Suppressor macrophage treated with lipopolysaccharide for 4 hours (primary cell): ENCODE measurements at places on chromosomes 4 and X.

DNA sequence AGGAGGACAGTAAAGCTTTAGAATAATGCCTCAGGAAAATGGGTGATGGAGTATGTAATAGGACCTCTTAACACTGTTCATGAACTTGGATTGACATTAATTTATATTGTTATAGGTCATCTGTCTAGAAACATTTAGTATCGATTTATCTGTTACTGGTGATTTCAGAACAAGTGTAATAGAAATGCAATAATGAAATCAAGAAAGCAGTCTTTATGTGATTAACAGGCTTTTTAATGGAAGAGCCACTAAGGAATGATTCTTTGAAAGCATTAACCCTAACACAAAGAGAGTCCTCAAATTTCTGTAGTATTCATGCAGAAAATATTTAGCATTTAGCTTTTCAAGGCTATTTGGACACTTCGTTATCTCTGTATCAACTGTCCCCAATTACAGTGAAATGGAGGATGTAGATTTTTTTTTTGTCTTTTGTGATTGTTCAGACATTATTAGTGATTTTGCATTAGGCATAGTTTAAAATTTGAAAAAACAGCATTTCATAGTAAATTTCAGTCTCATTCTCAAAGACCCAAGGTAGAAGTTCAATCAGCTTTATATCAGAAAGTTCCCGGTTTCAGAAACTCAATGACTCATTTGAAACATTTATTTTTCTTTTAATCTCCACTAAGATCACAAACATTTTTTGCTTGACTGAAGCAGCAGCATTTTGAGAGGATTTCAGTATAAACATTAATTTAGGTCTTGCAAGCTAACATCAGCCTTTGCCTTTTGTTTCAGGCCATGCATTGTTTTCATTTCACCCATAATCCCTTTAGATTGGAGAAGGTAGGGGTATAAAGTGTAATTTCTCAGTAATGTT lies 56.3 kb downstream of the AGTR2 start:
- DNase-seq, result no peak

GRCh38 chr4:40409835-40410234 lies 74.7 kb downstream of the CHRNA9 start:
- no peak for DNase-seq

DNA sequence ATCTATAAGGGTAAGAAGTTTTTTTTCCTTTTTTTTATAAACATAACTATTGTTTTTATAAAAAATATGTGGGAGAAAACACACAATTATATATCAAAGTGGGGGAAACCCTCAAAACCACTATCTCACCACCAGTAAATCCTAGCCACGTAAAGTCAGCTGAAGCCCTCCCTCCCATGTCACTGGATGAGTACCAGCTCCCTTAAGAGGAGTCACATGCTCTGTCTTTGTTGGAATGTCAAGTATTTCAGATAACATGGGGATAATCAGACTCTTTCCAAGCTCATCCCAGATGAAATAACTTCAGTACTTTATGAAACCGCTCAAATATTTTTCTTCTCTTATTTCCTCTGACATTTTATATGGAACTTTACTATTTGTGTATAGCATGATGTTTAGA lies 2.4 kb downstream of the MYOZ2 start:
- DNase-seq, result no peak

- DNase-seq, result no peak
These were observed 2344.1 kb downstream of the PCDH7 start for GRCh38 chr4:33064238-33064637.

DNA sequence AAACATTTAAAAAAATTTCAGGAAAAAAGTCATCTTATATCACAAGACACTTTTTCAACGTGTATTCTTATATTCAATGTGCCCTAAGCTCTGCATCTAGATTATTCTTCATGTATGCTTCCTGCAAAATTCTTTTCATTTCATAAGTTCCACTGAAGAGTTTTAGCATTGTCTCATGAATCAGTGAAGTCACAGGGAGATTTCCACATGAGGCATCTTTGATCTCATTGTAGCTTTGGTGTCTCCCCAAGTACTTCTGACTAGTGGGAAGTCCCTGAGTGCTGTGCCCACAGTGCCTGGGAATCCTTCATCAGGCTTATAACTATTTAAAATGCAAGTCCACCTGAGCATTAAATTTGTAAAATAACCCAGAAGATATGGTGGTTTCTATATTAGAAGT lies 123.8 kb downstream of the MAD2L1 start:
- no peak for DNase-seq

DNA sequence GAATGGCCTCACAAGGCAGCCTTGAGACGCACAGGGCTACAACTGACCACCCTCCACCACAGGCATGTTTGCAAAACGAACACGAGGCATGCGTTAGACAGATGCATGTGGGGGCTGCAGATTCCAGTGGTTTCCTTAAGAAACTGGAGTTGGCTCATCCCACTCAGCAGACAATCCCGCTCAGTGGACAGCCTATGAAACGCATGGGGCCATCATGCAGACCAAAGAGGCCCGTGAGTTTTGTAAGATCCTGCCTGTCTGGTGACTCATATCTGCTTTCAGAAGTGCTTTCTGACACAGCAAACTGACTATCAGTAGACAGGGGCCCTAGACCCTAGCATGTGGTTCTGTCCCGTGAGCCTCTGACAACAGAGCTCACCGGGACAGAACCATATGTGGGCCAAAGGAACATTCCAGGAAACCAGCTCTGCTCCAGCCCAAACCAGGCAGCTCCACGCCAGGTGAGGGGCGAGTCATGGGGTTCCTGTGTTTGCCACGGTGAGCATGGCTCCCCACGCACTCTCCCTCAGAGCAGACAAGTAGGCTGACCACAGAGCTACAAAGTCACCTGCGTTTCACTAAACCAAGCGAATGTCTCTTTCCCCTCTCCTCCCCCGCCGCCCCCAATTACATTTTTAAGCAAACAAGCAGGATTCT lies 74.4 kb downstream of the MTMR1 start:
- DNase-seq, result peak; percentile 61

DNA sequence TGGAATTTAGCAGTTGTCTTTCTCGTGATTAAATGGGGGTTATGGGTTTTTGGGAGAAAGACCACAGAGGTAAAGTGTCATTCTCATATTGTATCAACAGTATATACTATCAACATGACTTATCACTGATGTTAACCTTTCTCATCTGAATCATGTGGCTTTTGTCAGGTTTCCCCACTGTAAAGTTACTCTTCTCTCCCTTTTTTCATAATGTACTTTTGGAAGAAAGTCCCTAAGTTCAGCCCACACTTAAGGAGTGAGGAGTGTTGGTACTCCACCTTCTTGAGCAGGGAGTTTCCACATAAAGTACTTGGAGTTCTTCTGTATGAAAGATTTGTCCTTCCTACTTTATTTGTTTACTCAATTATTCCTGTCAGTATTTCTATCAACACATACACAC lies 169.9 kb downstream of the ZNF330 start:
- DNase-seq, result no peak

- no peak for DNase-seq
These were observed 703.1 kb downstream of the CENPC start for GRCh38 chr4:66842026-66842723.

DNA sequence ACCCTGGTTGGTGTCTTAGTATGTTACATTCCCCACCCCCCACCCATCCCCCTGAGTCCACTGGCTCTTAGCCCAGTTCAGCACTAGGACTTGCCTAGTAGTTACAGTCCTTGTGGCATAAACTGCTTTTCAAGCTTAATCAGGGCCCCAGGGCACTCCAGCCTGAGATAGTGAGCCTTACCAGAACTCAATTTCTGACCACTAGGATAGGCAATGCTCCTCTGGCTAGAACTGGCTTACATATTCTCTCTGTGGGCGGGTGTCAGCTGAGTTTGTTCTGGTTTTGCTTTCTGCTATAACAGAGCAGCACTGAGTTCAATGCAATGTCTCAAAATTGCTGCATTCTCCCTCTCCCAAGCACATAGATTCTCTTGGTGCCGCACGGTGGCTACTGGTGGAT lies 391.4 kb upstream of the DIPK2B start:
- DNase-seq, result peak; percentile 48

GRCh38 chr4:53147197-53147596 lies 218.7 kb downstream of the SCFD2 start:
- no peak for DNase-seq

DNA sequence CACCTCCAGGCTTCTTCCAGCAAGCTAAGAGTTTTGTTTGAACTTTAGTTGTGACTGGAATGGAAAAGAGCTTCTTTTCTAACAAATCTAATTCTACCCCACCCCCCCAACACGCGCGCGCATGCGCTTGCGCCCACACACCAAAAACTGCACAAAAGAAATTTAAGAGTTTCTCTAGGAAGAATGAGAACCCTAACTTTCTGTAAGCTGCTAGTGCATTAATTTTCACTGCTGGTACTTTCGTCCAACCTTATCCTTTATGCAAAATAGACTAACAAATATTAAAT lies 9.0 kb upstream of the INTU start:
- DNase-seq, result peak; percentile 15

- DNase-seq, result peak; percentile 51
These were observed 116.4 kb upstream of the LSM6 start for GRCh38 chr4:146059151-146059550.

- DNase-seq, result no peak
These were observed 136.0 kb upstream of the NPY2R start for GRCh38 chr4:155072417-155072816.

GRCh38 chr4:184448821-184449220 lies 25.5 kb downstream of the IRF2 start:
- peak; percentile 90 for DNase-seq

- DNase-seq, result no peak
These were observed 66.3 kb downstream of the C4orf46 start for GRCh38 chr4:158605393-158605792.

GRCh38 chr4:16572631-16573030 lies 325.8 kb downstream of the LDB2 start:
- no peak for DNase-seq

GRCh38 chr4:7256984-7257810 lies 64.9 kb downstream of the SORCS2 start:
- DNase-seq, result no peak

DNA sequence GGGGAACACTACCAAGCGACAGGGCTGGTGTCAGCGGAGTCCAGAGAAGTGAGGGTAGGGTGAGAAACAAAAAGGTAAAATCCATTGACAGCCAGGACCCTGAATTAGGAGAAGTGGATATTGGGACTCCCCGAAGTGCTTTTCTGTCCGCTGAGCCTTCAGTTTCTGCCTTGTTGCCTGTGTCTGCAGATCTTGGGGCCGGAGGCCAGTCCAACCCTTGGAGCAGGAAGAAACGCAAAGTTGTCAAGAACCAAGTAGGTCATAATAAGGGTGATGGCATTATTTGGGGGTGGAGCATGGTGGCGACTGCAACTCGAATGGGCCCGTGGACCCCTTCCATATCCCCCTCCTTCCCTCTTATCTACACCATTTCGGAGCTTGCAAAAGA lies 1.0 kb downstream of the ARMCX1 start:
- no peak for DNase-seq

DNA sequence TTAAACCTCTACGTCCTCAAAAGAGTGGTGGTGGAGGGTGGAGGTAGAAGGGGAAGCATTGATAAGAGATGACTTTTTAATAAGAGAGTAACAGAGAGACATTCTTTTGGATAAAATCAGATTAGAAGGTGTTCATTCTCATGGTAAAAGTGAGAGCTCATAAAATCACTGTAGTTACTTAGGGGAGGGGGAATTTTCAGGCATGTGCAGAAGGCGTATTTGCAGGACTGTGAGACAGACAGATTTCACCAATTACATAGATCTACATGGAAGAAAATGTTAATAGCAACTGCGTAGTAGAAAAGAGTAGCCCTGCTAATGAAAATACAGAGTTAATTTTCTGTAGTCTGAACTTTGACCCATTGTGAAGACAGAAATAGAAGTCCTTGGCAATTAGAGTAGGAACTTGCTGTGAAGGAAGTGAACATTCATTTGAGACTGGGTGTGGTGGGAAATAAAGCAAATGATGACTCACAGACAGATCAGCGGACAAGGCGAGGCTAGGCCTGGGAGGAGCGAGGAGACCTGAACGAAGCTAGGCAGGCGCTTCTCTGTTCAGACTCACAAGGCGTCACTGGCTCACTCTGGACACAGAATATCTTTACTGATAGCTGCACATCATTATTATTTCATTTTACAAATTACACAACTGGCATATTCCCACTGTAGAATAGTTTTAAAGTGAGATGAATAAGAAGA lies 57.2 kb upstream of the FAM9C start:
- peak; percentile 86 for DNase-seq

GRCh38 chr4:185202984-185203485 lies 765 bp downstream of the CFAP97 start:
- DNase-seq, result no peak

GRCh38 chr4:128298852-128299251 lies 11.2 kb upstream of the PGRMC2 start:
- DNase-seq, result no peak

DNA sequence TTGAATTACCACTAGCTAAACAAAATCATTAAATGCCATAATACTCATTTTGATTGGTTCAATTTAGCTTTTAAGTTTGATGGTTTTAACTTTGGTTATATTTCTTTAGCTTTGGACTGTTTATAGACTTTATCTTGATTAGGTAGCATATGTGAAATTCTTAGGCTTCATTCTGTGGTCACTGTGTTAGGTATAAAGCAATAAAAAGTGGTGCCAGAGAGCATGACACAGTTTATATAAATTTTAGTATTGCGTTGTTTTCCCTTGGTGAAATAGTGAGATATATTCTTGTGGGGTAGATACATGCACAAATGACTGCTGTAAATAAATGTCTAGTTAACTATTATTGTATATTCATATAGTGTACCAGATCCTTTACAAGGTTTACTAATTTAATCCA lies 474.2 kb upstream of the GRID2 start:
- DNase-seq, result no peak

DNA sequence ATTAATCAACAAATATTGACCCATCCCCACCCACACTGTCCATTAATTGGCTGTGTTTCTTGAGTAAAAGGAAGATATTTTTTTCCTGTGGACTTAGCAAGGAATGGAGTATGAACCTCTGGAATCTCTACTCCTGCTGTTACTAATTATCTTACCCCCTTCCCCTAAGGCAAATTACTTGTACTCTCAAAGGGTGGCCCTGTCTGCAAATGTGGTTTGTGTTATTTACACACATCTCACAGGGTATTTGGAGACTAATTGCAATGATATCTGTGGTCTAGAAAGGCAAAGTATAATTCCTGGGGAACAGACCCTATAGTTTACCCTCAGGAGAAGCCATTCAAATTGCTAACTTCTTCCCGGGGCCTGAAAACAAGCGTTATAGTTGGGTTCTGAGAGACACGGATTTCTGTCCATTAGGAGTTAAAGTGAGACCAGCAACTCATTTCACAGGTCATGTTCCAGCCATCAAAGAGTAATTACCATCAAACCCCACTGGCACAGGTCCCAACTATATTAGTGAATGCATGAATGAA lies 133.0 kb upstream of the RASGEF1B start:
- DNase-seq, result no peak

DNA sequence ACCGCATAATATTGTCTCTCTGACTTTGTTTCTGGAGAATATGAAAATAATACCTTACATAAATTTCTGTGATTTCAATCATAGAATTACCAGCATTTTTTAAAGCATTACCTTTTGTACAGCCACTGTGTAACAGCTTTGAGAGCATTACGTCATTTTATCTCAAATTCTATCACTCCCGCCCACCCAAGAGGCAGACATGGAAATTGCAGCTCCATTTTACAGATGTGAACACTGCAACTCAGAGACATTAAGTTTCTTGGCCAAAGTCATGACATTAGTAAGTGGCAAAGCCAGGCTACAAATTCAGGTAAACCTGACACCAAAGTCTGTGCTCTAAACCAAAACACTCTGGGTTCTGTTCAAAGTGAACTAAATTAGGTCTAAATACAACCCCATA lies 33.6 kb upstream of the KDR start:
- no peak for DNase-seq

- DNase-seq, result no peak
These were observed 95.5 kb downstream of the MXRA5 start for GRCh38 chrX:3250966-3251365.

GRCh38 chr4:109703664-109704361 lies 568 bp upstream of the CASP6 start:
- DNase-seq, result peak; percentile 35
